RPMI7951 (cell line): ENCODE measurements at places on chromosomes 4 and X.

DNA sequence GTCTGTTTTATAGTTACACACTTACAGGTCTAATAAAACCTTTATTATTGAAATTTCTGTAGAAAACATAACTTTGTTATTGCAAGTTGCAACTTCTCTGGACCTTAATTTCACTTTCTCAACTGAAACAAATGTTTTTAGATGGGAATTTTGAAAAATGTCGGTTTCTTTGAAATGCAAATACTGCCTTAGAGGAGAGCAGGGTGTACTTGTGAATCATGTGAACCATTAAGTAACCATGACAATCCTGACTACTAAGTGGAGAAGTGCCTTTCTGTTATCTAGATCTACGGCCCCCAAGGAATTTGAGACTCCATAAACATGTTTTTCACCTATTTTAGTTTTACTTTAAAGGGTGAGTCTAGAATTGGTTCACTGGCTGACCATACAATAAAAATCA, 8.5 kb upstream of the ARMCX2 start:
- no peak for DNase-seq

DNA sequence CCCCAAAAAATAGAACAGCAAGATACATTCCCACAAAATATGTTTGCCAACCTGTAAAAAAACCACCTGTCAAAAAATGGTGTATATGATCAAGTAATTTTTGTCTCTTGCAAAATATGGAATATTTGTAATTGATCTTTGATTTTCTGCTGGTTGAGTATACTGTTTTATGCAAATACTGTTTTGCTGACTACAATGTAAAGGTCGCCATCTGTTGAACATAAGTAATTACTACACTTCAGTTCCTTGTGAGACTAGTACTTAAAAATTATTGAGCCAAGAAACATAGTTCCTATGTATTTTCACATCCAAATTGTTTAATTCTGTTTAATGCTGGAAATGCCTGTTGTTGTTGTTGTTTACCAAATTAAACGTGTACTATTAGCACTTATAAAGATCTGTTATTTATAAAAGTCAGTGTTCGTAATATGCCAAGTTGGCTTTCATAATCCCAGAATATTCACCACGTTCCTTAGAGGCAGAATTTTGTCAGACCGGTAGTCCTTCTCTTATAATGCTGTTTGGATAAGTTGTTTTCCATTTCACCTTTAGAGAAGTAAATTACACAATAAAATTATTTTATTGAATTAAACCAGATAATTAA, 144.2 kb downstream of the PDLIM5 start:
- DNase-seq, result peak; percentile 45

DNA sequence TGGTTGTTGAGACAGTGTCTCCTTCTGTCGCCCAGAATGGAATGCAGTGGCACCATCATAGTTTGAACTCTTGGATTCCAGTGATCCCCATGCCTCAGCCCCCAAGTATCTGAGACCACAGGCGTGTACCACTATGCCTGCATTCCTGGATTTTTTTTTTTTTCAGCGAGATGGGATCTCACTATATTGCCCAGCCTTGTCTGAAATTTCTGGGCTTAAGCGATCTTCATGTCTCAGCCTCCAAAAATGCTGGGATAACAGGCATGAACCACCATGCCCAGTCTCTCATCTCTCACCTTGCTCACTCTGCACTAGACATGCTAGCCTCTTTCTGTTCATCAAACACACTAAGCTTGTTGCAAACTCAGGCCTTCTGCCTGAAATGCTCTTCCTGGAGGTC, 104.1 kb downstream of the UBE2K start:
- DNase-seq, result no peak

- no peak for DNase-seq
Measured at GRCh38 chrX:132843363-132843762, 115.1 kb downstream of the HS6ST2 start.

DNA sequence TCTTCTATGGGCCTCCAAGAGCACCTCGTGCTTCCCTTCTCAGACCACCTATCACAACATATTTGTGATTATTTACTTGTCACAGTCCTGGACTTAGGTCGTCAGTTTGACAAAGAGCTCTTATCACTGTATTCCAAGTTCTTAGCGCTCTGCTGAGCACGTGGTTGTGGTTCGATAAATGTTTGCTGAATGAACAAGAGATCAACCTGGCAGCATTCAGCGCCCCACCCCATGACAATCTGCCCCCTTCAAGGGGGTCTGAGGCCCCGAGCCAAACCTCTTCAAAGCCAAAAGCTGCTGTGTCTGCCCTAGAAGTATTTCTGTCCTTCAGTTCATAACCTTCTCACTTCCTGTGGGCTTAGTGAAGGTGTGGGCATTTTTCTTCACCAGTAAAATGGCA, 15.0 kb downstream of the RPS4X start:
- peak; percentile 64 for DNase-seq

- no peak for DNase-seq
Measured at GRCh38 chr4:56803471-56803870, 18.0 kb downstream of the SPINK2 start.

DNA sequence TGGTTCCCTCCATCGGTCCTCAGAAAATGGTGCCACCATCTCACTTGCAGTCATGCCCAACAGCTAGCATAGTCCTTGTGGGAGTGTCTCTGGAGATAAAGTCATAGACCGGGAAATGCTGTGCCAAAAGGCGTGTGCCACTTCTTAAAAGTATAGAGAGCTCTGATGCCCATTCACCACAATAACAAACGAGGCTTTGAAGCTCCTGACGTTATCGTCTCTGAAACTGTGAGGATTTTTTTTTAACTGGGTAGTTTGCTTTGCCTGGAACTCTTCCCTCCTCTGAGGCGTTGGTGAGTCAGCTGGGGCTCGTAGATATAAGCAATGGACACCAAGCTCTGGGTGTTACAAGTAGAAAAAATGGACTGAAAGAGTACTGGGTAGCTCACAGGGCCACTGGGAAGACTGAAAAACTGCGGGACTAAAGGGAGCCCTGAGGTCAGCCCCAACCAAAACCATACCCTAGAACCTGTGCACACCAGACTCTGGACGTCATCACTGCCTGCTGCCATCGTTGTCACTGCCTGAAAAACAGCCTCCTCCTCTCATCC, 89.4 kb upstream of the TRIM2 start:
- DNase-seq, result peak; percentile 89

GRCh38 chrX:13747836-13748235, 13.3 kb downstream of the OFD1 start:
- DNase-seq, result peak; percentile 59

DNA sequence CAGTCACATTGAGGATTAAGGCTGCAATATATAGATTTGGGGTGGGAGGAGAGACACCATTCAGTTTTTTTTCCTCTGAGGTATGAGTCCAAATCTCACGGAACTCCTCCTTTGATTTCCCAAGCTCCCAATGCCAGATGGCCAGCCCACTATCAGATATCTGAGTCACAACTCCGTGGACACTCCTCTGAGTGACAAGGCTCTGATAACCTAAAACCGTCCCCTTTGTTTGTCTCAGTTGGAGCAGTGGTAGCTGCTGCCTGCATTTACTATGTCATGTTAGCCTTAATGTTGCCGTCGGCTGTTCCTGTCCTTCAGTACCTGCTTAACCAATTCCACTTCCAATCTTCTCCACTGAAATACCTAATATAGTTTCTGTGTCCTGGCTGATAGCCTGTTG, 107.3 kb downstream of the DTHD1 start:
- DNase-seq, result no peak

- no peak for DNase-seq
Measured at GRCh38 chr4:189265515-189265914, 675.2 kb upstream of the FRG1 start.

- peak; percentile 70 for DNase-seq
Measured at GRCh38 chr4:8403173-8403753, 37.3 kb downstream of the ACOX3 start.

- no peak for DNase-seq
Measured at GRCh38 chr4:177444911-177445736, 2.9 kb upstream of the AGA start.

GRCh38 chrX:47651043-47651905, 911 bp upstream of the ELK1 start:
- no peak for DNase-seq

DNA sequence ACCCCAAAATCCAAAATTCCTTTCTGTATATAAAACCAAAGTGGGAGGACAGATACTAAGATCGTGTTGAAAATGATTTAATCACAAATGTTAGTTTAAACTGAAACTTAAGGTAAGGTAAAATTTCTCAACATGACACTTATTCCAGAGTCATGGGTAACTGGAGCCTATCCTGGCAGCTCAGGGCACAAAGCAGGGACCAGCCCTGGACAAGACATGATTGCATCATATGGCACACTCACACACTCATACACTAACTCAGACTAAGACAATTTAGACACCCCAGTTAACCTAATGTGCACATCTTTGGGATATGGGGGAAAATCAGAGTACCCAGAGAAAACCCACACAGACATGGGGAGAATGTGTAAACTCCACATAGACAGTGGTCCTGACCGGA, 244.1 kb upstream of the TEX13A start:
- DNase-seq, result no peak
